ENCODE measurements at places on chromosomes 5 and 9.
A peak's percentile ranks its signal among the peaks of the same experiment; 100 is the strongest.

- DNase-seq = no peak
Measured at GRCh38 chr9:120284821-120285220, 295.1 kb downstream of the CDK5RAP2 start.

DNA sequence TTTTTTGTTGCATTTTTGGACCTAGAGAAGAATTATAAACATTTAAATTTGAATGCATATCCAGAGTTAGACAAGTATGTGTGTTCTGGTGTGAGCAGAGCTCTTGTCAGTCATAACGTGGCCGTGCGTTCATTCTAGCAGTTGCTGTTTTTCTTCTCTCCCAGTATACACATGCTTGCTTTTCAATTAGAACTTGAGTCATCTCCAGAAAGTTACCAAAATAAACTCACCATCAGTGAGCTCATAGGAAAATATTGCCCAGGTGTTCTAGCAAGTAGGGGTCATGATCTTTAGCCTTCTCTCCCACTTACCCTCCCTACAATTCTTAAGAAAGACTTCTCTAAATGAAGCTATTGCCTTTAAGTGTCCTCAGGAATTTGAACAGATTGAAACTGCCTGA, 247.5 kb upstream of the TUT7 start:
- no peak for DNase-seq

DNA sequence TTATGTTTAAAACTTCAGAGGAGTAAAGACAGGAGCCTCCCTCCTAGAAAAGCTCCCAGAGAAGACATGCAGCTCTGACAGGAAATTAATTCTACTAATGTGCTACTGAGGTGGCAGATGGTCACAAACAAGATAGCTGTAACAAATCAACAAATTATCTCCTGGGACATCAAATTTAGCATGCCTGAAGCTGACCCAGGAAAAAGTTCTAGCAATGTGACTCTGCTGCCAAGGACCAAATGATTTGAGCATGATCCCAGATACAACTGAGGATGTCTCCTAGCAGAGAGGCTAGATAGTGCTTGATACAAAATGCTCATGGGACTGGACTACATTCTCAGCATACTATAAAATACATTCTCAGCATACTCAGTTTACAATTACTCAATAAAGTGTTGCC, 413.5 kb upstream of the SMC2 start:
- no peak for DNase-seq

- no peak for DNase-seq
Measured at GRCh38 chr5:27341342-27341741, 303.0 kb upstream of the CDH9 start.

DNA sequence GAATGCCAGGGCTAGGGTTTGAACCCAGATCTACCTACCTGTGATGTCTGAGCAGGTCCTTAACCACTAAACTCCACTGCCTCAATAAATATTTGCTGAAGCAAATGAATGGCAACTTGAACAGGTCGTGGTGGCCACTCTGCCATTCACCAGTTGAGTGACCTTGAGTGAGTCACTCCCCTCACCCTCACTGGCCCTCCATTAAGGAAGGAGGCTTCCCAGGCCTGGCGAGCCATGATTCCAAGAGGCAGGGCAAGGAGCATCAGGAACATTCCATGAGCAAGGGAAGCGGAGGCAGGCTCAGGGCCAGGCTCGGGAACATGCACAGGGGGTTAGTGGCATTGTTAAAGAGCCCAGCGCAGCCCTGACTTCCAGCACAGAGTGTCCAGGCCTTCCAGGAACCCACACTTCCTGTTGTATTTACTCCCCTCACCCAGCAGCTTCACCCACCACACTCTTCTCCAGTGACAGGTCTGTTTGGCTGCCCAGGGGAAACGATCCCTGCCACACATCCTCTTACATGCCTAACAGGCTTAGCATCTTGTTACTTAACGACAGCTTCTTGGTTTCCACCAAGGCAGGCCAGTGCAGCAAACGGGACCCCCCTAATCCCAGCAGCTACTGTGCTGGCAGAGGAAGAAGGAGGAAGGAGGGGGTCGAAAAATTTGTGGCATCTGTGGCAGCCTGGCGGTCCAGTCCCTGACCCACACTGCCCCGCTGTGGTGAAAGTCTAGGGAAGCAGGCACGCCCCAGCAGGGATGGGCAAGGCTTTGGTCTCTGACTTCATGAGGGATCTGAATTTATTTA, 43.7 kb upstream of the TTC1 start:
- peak; percentile 59 for DNase-seq

- DNase-seq = no peak
Measured at GRCh38 chr9:68625559-68625958, 79.5 kb upstream of the PIP5K1B start.

DNA sequence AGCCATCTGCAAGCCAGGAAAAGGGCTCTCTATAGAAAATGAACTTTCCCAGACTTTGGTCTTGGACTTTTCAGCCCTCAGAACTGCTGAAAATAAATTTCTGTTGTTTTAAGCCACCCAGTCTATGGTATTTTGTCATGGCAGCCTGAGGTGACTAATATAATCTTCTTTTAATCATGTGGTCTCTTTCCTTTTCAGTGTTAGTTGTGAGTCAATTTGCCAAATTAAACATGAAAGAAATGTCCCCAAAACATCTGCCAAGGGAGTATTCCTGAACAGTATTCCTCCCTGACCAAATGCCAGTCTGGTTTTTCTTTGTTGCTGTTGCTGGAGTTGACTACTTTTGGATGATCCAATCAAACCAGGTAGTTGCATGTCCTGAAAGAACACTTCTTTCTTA, 4.7 kb upstream of the YTHDC2 start:
- no peak for DNase-seq

DNA sequence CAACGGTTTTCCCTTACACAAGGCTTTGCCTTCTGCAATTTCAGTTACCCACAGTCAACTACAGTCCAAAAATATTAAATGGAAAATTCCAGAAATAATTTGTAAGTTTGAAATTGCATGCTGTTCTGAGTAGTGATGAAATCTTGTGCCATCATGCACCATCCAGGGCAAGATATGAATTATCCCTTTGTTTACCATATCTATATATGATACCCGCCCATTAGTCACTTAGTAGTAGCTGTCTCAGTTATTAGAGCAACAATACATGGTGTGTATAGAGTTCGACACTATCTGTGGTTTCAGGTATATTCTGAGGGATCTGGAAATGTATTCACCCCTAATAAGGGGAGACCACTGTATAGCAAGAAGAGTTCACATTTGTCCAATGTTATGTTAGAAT, 29.4 kb downstream of the ERBIN start:
- no peak for DNase-seq

GRCh38 chr9:30235564-30235963, 2148.9 kb upstream of the ACO1 start:
- no peak for DNase-seq

DNA sequence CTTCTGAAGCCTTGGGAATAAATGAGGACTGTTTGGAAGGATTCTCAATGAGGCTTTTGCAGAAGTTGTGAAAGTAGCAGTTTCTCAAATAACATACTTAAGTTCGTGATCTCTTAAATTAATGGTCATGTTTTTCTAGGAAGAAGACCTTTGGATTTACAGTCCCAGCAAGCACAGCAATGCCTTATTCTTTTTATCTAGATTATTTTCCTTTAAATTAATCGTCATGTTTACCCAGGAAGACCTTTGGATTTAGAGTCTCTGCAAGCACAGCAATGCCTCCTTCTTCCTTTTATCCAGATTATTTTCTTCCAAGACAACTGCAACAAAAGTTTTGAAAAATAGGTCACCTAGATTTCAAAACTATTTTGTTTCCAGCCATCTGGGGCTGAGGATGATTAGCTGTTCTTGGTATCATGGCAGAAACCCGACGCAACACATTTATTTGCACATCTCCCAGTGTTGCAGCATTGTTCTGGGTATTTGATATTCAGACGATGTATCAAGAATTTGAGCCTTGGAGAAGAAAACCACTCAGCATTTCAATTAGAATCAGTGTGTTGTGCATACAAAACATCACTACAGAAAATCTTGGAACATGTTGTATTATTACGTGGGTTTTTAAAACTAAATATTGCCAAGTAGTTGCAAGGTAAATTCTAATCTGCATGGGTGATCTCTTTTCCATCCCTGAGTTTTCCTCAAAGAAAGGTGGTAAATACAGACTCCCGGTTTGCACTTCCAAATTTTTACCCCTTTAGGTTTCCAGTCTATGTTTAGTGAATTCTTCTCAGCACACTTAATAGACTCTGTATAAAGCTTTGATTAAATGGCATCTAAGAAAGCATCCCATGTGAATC, 50.9 kb downstream of the JAKMIP2 start:
- no peak for DNase-seq

DNA sequence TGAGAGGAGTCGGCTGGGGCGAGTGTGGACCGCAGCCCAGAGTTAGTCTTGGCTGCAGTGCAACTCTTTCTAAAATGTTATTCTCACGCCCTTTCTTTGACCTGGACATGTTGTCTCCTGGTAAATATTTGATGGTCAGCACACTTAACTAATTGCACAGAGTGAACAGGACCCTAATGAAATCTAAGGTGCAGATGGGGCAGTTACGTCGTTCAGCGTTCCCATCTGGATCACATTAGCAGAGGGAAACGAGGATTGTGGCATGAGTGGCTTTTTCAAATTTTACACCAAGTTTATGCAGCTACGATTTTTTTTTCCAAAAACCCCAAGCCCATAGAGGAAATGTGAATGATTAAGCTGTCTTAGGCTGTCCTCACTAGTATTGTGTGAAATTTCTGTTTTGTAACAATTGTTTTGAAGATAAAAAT, 483 bp downstream of the C9orf85 start:
- peak; percentile 55 for DNase-seq

DNA sequence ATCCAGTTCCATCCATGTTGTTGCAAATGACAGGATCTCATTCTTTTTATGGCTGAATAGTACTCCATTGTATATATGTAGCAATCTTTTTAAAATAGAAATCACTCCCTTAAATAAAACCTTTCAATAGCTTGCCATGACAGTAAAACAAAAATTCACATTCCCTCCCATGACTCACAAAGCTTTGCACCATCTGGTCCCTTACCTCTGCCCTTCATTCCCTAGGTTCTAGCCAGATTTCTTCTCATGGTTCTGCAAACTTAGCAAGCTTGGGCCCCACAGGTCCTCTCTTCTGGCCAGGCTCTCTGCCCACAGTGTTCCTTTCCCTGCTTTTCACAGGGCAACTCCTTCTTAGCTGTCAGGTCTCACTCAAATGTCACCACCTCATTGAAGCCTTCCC, 4.3 kb upstream of the SPOCK1 start:
- no peak for DNase-seq

DNA sequence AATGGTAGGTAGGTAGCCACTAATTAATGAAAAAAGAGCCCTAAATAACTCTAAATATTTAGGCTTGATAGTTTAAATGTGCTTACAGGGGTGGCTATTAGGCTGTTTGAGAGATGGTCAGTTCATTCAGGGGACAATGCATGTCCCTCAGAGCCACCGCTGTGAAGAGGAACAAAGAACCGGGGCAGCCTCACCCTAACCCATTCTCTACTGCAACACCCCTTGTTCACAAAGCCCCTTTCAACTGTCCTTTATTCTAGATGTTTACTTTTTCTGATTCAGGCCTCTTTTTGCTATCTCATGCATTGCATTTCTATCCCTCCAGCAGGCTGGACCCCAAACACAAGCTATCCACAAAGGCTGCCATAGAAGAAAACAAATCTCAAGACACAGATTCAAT, 906.7 kb downstream of the NR2F1-AS1 start:
- DNase-seq = no peak

GRCh38 chr5:6043491-6044310, 334.6 kb downstream of the MED10 start:
- DNase-seq = no peak

- DNase-seq = no peak
Measured at GRCh38 chr5:134902071-134902801, 2.7 kb upstream of the PCBD2 start.

DNA sequence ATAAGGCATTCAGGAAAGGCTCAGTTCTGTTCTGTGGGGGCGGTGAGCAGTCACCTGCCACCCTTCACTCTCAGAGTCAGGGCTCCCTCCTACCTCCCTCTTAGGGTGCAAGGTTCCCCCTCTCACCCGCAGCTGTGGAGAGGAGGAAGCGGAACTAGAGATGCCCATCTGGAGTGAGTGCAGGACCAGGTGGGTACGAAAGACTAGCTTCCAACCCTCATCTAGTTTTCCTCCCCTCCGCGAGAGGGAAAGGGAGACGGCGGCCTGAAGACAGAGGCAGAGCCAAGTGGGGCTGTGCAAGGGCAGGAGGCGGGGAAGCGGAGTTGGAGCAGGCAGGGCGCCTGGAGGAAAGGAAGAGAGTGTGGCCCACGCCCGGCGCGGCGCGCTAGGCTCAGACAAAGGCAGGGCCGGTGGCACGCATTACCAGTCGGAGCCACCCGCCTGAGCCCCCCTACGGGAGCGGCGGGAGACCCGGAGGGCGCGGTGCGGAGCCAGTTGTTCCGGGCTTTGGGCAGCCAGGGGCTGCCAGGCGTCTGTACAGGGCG, 7.3 kb downstream of the PRR7 start:
- peak; percentile 66 for DNase-seq

DNA sequence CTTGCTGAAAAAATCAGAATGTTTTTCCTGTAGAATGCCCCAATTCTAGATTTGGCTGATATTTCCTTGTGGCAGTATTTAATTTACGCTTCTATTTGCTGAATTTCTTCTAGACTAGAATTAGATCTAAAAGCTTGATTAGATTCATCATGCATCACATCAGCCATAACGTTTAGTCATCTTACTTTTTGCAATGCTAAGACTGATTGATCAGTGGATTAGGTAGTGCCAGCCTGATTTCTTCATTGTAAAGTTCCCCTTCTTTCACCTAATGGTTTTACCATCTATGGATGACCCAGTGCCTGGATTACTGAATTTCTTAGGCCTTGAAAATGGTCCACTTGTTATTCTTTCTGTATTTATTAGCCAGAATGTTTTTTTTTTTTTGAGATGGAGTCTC, 83.9 kb downstream of the PBX3 start:
- no peak for DNase-seq

GRCh38 chr5:115396688-115397087, 100.2 kb upstream of the CCDC112 start:
- DNase-seq = no peak

- DNase-seq = no peak
Measured at GRCh38 chr5:139650689-139651042, 2.5 kb downstream of the CXXC5 start.

- DNase-seq = no peak
Measured at GRCh38 chr9:90037146-90037797, 432.5 kb downstream of the GADD45G start.

- no peak for DNase-seq
Measured at GRCh38 chr5:98193921-98194760, 579.3 kb upstream of the RGMB start.

- no peak for DNase-seq
Measured at GRCh38 chr5:60738461-60738860, 38.5 kb upstream of the DEPDC1B start.

DNA sequence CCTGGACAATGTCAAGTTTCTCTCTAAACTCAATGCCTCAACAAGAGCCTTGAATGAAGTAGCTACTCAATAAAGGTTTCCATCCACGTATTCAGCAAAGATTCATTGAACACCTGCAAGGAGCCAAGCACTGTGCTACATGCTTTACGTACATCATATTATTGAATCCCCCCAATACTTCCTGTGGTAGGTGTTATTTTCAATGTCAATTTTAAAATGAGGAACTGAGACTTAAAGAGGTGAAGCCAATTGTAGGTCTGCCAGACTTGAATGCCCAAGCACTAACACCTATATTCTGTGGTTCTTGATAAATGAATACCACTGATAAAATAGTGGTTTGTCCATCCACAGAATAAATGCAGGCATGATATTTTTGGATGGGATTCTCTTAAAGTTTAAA, 162.3 kb downstream of the DRD1 start:
- DNase-seq = no peak
